ENCODE measurements at places on chromosomes 13 and 19. TPM values are rescaled to one million over a fixed set of nuclear protein-coding genes. Genes with fewer than 3 reads are reported as not detected.
A peak's percentile ranks its signal among the peaks of the same experiment; 100 is the strongest.

The ZNF382 gene
- 1.2 TPM for polyA plus RNA-seq

The EBI3 gene
- polyA plus RNA-seq: 6.9 TPM

GRCh38 chr19:31214086-31214485 is 135.2 kb downstream of the TSHZ3 start:
- H3K4me1 ChIP-seq: no peaks in the 10 kb centered on the region
- peak; percentile 12 for DNase-seq
- no peak overlapping the region for H3K27ac ChIP-seq
- no peaks in the 10 kb centered on the region for H3K27me3 ChIP-seq
- H3K36me3 ChIP-seq: no peaks in the 10 kb centered on the region

DNA sequence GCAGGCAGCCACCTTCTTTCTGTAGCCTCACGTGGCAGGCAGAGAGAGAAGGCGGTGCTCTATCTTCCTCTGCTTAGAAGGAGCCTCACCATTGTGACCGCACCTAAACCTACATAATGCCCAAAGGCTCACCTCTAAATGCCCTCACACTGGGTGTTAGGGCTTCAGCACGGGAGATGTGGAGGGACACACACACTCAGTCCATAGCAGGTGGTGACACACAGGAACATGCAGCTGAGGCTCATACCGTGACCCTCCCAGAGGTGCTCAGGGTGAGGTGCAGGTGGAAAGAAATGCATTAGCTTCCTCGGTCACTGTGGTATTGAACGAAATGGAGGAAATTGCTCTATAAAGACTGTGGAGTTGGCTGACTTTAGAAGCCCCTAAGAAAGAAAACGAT is 37.7 kb upstream of the TUBGCP3 start:
- DNase-seq: no peak
- H3K4me3 ChIP-seq: no peak overlapping the region

GRCh38 chr13:25502031-25502430 is 130.3 kb downstream of the ATP8A2 start:
- H3K27ac ChIP-seq: no peak overlapping the region
- H3K4me3 ChIP-seq: no peak overlapping the region
- H3K36me3 ChIP-seq: no peaks in the 10 kb centered on the region

DNA sequence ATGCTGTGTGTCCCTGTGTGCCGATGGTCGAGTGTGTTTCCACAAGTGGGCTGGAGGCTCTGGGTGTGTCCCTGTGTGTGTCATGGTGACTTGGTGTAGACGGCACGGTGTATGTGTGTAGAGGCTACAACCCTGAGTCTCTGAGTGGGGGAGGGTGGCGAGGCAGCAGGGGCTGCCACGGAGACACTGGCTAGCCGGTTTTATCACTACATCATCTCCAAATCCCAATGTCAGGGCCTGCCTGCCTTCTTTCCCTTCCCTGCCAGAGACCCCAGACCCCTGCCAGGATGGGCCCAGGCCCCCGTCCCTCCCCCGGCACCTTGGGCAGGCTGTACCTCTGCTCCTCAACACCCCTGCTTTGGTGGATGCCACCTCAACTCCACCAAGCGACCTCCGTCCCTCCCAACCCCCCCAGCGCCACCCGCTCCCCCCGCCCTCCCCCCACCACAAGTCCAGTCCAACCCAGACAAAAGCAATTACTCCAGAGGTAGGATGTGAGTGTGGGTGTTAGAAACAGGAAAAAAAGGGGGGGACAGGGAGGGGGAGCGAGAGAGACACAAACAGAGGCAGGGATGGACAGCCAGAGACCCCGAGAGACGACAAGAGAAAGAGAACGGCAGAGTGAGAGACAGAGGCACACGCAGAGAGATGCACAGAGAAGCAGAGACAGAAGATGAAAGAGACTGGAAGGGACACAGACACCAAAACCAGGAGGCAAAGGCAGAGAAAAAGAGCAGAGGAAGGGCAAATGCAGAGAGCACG is 21.6 kb upstream of the POU2F2 start:
- H3K4me3 ChIP-seq: no peak overlapping the region
- no peaks in the 10 kb centered on the region for H3K4me1 ChIP-seq
- peaks cover 53% of the 10 kb centered on the region for H3K27me3 ChIP-seq
- H3K36me3 ChIP-seq: no peaks in the 10 kb centered on the region

GRCh38 chr19:1929021-1929742 is 11.8 kb upstream of the CSNK1G2 start:
- no peak overlapping the region for H3K4me3 ChIP-seq
- DNase-seq: peak; percentile 73
- no peak overlapping the region for H3K27ac ChIP-seq
- H3K27me3 ChIP-seq: no peaks in the 10 kb centered on the region
- H3K4me1 ChIP-seq: peaks cover 8% of the 10 kb centered on the region

GRCh38 chr19:40314656-40315055 is 29.5 kb upstream of the AKT2 start:
- H3K36me3 ChIP-seq: no peaks in the 10 kb centered on the region
- no peak for DNase-seq
- no peak overlapping the region for H3K27ac ChIP-seq
- no peaks in the 10 kb centered on the region for H3K27me3 ChIP-seq

DNA sequence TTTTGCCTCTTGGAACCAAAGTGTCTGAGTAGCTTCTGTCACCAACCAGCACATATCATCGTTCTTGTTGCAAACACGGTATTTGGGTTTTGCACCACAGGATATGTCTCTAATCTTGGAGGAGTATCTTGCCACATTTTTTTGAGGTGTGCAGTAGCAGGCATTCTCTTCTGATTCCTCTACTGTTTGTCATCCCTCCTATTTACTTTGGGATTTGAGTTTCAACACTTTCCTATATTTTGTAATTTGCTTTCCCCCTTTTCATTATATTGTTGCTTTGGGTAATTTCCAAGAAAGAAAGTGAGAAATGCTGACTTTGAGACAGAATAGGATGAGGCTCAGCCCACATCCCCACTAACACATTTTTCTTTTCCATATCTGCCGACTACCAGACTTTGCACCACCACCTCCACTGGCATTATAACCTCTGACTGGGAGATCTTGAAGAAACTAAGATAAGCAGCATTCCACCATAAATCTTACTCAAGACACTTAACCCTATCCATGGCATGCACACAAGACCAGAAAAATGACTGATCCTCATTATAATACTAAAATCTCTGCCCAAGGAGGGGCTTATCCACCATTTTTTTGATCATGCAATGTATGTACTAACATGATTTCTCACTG is 12.0 kb upstream of the DZIP1 start:
- H3K36me3 ChIP-seq: no peaks in the 10 kb centered on the region
- no peak overlapping the region for H3K4me3 ChIP-seq
- no peaks in the 10 kb centered on the region for H3K4me1 ChIP-seq
- no peak for DNase-seq
- H3K27ac ChIP-seq: no peak overlapping the region

DNA sequence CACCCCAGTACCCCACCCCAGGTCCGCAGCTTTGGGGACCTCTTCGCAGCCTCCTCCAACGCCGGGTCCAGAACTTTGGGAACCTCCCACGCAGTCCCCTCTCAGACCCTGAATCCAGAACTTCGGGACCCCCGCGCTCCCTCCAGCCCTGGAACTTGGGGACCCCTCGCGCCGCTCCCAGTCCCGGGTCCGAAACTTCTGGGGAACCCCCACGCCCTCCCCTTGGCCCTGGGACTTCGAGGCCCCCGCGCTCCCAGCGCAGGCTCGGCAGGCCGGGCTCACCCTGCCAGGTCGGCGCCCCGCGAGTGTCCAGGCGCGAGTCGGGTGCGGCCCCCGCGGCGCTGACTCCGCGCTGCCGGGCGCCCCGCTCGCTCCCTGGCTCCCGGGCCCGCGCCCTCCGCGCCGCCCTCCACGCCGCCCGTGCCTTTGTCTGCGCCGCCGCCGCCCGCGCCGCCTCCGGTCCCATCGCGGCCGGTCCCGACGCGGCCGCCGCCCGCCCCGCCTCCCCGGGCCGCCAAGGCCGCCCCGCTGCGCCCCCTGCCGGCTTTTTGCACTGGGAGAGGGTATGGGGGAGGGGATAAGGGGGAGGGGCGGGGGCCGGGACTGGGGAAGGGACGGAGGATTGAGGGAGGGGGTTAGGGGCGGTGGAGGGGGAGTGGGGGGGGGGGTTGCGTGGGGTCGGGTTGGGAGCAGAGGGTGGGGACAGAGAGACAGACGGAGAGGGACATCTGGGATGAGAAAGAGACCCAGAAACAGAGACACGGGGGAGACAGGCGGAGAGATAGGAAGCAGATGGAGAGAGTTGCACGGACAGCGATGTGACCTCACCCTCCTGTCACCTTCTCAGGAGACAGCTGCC is at the start of gene HOMER3:
Gene HOMER3, minus strand, starts transcription at position 449 of the 859 bp plus-strand sequence. CDS start 2,235 bp downstream, outside the sequence.
- H3K27me3 ChIP-seq: no peaks in the 10 kb centered on the region
- H3K4me1 ChIP-seq: peaks cover 6% of the 10 kb centered on the region
- H3K36me3 ChIP-seq: no peaks in the 10 kb centered on the region

GRCh38 chr13:107200491-107200890 is 632.6 kb upstream of the ARGLU1 start:
- no peak overlapping the region for H3K27ac ChIP-seq
- no peaks in the 10 kb centered on the region for H3K36me3 ChIP-seq
- H3K4me1 ChIP-seq: no peaks in the 10 kb centered on the region
- H3K27me3 ChIP-seq: no peaks in the 10 kb centered on the region

DNA sequence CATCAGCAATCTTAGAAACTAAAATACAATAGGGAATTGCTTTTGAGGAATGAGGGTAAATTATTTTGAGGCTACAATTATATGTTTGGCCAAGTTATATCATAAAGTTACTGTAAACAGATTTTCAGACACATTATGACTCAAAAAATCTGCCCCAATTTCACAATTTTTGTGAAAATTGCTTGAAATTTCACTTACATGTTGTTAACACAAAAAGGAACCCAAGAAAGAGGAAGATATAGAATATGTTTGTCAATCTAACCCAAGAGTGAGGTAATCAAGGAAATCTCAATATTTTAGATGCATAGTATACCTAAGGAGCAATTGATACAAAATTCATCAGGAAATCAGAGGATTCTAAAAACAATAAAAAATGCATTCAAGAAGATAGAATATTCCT is 73.9 kb upstream of the FNDC3A start:
- H3K27me3 ChIP-seq: no peaks in the 10 kb centered on the region
- DNase-seq: no peak
- H3K27ac ChIP-seq: no peak overlapping the region
- no peaks in the 10 kb centered on the region for H3K4me1 ChIP-seq

DNA sequence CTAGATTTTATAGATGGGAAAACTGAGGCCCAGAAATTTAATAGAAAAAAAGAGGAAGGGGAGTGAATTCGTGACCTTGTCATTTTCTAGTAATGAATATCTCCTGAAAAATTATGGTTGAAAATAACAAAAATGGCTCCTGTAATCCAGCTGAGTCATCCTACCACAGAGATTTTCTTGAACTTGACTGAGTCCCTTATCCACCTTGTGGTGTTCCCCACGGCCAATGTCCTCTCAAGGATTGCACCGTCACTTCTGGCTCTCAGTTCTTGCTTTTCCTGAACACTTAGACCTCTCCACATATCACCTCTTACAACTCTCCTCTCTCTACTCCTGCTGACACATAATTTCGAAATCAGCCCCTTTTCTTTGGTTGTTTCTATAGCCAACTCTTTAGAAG is 1.2 kb upstream of the KATNAL1 start:
- peak; percentile 6 for DNase-seq
- no peak overlapping the region for H3K27ac ChIP-seq
- no peaks in the 10 kb centered on the region for H3K27me3 ChIP-seq
- peaks cover 14% of the 10 kb centered on the region for H3K4me1 ChIP-seq
- H3K4me3 ChIP-seq: no peak overlapping the region

DNA sequence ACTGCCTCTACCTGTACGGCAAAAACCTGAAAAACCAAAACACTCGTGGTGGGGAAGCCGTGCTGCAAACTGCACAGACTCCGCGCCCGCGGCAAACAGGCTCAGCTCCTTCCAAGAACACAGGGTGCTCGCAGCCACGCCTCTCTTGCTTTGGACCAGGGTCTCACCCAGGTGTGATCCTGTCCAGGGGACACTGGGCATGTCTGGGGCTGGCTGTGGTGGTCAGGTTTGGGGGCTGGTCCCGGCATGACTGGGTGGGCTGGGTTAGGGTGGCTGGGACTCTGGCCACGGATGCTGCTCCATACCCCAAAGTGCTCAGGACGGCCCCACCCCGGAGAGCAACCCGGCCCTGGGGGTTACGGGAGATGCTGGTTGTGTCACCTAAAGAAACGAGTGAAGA is 13.9 kb downstream of the GPX4 start:
- H3K27me3 ChIP-seq: no peaks in the 10 kb centered on the region
- no peak overlapping the region for H3K27ac ChIP-seq
- peaks cover 11% of the 10 kb centered on the region for H3K36me3 ChIP-seq
- peaks cover 6% of the 10 kb centered on the region for H3K4me1 ChIP-seq
- H3K4me3 ChIP-seq: no peak overlapping the region

- no peaks in the 10 kb centered on the region for H3K36me3 ChIP-seq
- H3K27me3 ChIP-seq: no peaks in the 10 kb centered on the region
- no peak overlapping the region for H3K27ac ChIP-seq
Measured at GRCh38 chr13:89490661-89491060, 1819.5 kb downstream of the SLITRK5 start.

GRCh38 chr13:111873676-111874178 is 193.2 kb upstream of the SOX1 start:
- no peak overlapping the region for H3K27ac ChIP-seq
- H3K36me3 ChIP-seq: no peaks in the 10 kb centered on the region
- no peaks in the 10 kb centered on the region for H3K4me1 ChIP-seq
- H3K27me3 ChIP-seq: peaks cover 14% of the 10 kb centered on the region
- DNase-seq: no peak

DNA sequence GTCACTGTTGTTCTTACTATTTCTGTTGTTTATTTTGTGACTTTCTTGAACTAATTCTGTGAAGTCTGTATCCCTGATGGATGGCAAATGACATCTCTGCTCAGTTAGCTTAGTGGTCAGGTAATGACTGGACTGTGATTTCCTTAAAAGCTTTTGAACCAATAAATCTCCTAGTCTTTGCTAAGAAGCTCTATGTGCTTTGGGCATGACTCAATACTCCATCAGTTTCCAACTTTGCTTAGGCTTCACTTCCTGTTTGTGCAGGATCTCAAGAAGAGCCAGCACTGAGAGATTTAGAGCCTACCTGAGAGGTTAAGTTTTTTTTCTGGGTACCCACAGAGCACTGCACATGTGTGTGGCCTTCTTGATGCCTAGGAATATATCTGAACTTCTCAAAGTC is 329.7 kb upstream of the HTR2A start:
- no peaks in the 10 kb centered on the region for H3K27me3 ChIP-seq
- H3K36me3 ChIP-seq: no peaks in the 10 kb centered on the region
- no peaks in the 10 kb centered on the region for H3K4me1 ChIP-seq
- H3K4me3 ChIP-seq: no peak overlapping the region

GRCh38 chr13:42815681-42816080 is 34.3 kb downstream of the FAM216B start:
- no peak overlapping the region for H3K27ac ChIP-seq
- DNase-seq: no peak
